ENCODE measurements at places on chromosomes 5 and 9.

DNA sequence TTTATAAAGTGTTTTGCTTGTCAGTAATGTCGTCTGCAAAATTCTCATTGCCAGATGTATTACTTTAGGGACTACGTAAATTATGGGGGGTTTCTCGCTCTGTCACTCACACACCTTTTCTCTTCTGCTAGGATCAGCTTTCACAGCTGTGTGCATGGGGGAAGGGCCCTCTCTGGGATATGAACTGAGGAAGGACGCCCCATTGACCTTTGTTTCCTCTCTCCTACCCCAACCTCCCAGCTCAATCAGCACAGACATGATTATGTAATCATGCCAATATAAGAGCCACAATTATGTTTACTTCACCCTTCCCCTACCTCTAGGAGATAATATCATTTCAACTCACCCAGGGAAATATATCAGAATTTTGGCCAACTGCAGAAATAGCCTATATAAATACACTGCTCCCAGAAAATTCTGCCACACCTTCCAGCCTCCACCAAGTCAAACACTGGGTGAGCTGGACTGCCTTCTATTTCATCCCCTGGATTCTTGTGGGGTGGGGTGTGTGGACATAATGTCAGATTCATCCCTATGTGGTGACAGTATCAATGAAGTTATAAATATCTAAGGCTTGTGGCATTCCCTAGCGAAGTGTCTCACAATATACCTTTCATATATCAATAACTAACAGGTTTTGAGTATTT, 12.6 kb upstream of the SEMA5A start:
- no peak for DNase-seq

- no peak for DNase-seq
Observed at GRCh38 chr9:128495804-128496417, 8.6 kb upstream of the GLE1 start.

DNA sequence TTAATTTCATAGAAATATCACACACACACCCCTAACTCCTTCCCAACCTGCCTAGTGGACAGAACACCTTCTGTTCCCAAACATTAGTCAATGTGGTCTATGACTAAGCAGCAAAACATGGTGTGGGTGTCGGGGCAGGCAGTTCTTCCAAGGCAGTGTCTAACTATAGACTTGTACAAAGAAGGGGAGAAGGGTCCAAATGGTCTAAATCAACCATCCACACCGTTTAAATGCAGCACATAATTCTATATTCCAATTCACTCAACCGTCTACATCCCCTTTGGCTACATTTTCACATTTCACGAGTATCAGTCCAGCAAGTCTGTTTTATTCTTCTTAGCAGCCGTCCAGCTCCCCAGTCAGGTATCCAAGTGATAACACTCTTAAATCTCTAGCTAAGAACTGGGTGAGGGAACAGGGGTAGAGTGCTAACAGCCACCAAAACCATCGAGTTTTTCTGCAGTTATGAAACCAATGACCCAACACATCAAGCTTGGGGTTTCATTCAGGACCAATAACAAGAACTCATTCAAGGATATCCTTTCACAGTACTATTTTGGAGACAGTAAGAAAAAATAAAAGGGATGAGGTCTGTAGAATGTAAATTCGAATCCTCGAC, 3.3 kb downstream of the ZNF608 start:
- DNase-seq, result no peak

- DNase-seq, result no peak
Observed at GRCh38 chr5:154110716-154111115, 71.9 kb downstream of the MFAP3 start.

DNA sequence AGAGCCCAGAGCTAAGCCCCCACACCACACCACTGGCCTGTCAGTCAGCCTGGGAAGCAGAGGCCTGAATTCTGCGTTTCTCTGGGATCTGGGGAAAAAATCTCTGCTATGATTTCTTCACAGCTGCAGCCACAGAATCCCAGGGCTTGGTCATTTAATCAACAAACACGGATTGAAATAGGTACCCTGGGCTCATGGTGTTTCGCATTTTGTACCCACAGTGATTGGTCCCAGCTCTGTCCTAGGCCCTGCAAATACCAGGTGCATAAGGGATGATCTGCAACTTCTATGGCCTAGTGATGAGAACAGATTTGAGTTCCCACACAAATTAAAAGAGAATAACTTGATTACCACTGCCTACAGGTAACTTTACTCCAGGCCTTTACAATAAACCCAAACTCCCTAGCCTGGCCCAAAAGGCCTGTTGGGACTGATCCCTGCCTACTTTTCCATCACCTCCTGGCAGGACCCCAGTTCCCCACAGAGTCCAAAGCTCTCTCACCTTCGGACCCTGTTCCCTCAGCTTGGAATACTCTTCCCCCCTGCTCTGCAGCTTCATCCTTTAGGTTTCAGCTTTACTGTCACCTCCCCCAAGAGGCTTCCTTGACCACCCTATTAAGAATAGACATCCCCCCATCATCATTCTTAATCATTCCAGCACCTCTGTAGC, 14.7 kb upstream of the SAP30L start:
- DNase-seq, result no peak

- DNase-seq, result no peak
Observed at GRCh38 chr9:74528207-74528606, 31.1 kb downstream of the RORB start.

DNA sequence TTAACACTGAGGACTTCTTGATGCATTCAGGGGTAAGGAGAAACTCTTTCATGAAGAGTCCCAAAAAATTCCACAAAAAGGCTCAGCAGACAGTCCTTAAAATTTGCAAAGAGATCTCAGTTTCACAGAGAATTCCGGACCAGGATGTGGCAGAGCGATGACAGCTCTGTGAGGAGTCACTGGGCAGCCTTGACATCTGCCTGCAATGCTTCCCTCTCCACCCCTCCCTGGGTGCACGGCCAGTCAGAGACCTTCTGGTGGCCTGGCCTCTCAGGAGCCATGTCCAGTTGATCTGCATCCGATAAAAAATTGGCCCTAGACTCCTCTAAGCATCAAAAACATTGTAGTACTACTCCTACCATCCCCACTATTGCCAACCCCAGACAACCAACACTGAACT, 76.8 kb downstream of the MACROH2A1 start:
- no peak for DNase-seq

DNA sequence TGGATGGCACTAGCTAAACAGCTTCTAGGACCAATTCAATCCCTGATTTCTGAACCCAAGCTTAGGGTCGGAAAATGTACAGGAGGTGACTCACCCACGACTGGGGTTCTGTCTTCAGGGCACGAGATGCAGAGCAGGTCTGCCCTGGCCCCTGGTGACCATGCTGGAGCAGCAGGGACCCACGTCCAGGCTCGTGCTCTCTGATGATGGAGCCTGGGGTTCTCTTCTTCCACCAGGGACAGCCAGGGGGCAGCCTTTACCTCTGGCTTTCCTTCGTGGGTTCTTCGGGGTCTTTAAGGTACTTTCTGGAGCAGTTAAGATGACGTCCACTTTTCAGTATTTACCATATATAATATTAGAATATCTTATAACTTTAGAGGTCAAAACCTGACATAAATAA, 2.1 kb downstream of the CFAP77 start:
- DNase-seq, result peak; percentile 11

DNA sequence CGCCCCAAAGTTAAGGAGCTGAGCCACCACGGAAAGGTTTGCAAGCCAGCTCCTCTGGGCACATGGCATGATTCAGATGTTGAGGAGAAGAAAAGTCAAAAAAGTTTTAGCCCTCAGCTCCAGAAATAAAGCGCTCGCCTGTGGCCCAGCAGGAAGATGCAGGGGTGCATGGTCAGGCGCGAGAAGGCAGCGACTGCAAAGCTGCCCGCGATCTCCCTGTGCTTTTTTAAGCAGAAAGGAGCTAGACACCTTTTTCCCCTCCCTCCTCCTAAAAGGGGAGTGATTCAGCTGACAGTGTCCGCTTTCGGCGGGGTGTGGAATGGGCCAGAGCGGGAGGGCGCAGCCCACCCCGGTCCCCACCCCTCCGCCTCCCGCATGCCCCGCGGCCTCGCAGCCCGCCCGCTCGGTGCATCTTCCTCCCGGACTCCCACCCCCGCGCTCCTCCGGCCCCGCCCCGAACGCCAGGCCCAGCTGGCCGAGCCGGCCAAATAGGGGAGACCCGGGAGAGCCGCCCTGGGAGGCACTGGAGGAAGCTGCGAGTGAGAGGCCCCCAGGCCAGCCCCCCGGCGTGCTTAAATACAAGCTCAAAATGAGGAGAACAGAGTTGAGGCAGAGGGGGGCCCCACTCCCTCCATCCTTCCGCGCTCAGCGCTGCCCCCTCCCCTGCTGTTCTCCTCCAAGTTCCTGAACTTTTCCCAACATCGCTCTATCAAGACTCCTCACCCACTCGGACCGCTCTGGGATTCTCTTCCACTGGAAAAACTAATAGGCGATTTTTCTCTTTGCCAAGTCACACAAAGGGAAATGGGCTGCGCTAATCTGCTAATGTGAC, at the start of gene ADAMTS12:
TSS of gene ADAMTS12 (minus strand) at position 203 of the 832 bp plus-strand sequence. CDS start at position 69, 134 bp downstream.
- DNase-seq, result no peak

- no peak for DNase-seq
Observed at GRCh38 chr5:100131161-100131560, 404.0 kb upstream of the FAM174A start.

- no peak for DNase-seq
Observed at GRCh38 chr5:73222173-73222572, 49.2 kb downstream of the TMEM174 start.

DNA sequence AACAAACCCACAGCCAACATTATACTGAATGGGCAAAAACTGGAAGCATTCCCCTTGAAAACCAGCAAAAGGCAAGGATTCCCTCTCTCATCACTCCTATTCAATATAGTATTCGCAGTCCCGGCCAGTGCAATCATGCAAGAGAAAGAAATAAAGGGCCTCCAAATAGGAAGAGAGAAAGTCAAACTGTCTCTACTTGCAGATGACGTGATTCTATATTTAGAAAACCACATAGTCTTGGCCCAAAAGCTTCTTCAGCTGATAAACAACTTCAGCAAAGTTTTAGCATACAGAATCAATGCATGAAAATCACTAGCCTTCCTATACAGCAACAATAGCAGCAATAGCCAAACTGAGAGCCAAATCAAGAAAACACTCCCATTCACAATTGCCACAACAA, 333.7 kb upstream of the EDIL3 start:
- no peak for DNase-seq

DNA sequence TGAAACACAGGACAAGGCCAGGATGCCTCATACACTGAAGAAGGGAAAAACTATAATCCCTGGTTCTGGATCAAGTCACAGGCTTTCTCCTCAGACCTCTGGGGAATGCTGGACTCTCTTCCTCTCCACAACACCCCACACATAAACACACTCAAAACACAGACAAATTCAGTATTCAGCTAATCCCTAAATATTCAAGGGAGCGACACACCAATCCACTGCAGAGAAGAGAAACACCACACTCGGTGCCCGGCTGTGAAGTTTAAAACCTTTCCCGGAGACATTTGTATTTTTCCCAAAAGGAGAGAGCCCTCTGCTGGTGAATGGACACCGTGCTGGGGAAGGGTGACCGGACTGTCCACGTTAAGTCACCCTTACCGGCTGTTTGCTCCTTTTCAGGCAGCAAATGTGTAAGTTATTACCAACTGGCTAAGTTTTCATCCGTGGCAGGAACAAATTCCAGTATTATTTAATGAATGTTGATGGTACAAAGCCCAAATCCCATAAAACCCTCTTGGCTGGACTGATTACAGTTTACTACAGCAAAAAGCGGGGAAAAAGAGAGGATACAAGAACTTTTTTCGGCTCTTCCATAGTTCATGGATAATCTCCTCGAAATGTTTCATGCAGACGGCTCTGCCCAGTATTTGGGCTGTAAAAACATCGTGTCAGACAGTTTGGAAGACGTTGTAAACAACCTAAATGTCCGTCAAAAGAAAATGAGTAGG, 130.9 kb upstream of the SLC30A5 start:
- no peak for DNase-seq

GRCh38 chr5:154291917-154292316, 101.4 kb downstream of the GALNT10 start:
- DNase-seq, result no peak

GRCh38 chr9:100428871-100429654, 2.1 kb downstream of the MSANTD3 start:
- no peak for DNase-seq

- no peak for DNase-seq
Observed at GRCh38 chr5:146069780-146070099, 35.6 kb downstream of the PLAC8L1 start.

GRCh38 chr5:178234750-178235587, 2.4 kb upstream of the PHYKPL start:
- DNase-seq, result peak; percentile 78

- DNase-seq, result no peak
Observed at GRCh38 chr9:131872006-131872405, 132.1 kb upstream of the RAPGEF1 start.

DNA sequence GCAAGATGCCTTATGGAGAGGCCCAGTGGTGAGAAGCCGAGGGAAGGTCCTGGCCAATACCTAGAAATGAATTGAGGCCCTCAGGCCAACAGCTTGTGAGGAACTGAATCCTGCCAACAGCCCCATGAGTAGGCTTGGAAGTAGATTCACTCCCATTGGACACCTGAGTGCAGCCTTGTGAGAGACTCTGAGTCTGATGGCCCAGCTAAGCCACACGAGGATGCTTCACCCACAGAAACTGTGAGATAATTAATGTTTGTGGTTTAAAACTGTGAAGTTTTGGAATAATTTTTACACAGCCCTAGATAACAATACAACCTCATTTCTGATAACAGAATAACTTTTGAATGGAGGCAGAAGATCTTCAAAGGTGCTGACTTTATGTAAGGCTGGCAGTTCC, 65.9 kb upstream of the DAP start:
- DNase-seq, result no peak

GRCh38 chr5:100840789-100841188, 62.3 kb downstream of the ST8SIA4 start:
- no peak for DNase-seq

GRCh38 chr9:2479056-2479565, 142.5 kb upstream of the VLDLR start:
- no peak for DNase-seq

DNA sequence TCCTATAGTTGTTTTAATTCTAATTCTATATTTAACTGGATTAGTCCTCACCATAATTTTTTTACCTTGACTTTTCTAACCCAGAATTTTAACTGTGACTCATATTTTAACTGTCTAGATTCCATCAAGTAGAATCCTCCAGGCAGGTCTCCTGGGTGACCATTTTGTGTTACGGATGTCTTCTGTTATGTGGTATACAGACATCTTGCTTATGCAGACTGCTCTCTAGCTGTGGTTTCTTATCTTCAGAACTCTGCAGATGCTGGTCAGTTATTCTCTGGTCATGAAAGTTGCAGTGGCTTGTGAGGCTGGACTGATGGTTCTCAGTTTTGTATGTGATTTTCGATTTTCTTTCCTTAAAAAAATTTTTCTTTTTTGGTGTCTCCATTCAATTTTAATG, 139.4 kb downstream of the ATG10 start:
- no peak for DNase-seq

- no peak for DNase-seq
Observed at GRCh38 chr5:76525956-76526355, 97.2 kb downstream of the F2RL2 start.

GRCh38 chr5:177232358-177232757, 71.2 kb downstream of the RAB24 start:
- DNase-seq, result no peak

DNA sequence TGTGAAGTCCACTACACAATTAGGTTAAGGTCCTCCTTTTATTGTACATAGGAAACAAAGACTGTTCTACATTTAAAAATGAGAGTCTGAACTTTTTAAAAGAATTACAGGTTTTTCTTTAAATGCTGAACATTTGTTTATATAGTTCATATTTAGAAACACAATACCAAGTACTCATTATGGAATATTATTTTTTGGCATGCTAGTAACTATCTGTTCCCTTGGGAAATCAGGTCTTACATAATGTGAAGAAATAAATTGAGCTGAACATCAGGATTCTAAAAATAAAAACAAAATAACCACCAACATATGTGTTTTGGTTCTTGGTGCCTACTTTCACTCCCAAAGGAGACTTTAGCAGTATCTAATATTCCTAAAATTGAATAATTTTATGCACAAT, 230.5 kb upstream of the IZUMO3 start:
- no peak for DNase-seq
